Pancreas (tissue), 10 donors: ENCODE measurements at places on chromosomes 11 and 22. TPM values are rescaled to one million over a fixed set of nuclear protein-coding genes. Genes with fewer than 3 reads are reported as not detected.

ARHGAP8 gene
- polyA plus RNA-seq: 59.2 TPM

OR8G1 gene
- not detected for polyA plus RNA-seq

MMP1 gene
- 1.7 TPM for polyA plus RNA-seq

GRCh38 chr22:46038516-46039430 lies 61.8 kb upstream of the WNT7B start:
- no peaks in the 10 kb centered on the region for H3K36me3 ChIP-seq
- H3K27me3 ChIP-seq: no peaks in the 10 kb centered on the region

- no peak overlapping the region for H3K27ac ChIP-seq
- H3K4me3 ChIP-seq: no peak overlapping the region
- no peaks in the 10 kb centered on the region for H3K4me1 ChIP-seq
- H3K27me3 ChIP-seq: no peaks in the 10 kb centered on the region
- no peaks in the 10 kb centered on the region for H3K36me3 ChIP-seq
Observed at GRCh38 chr11:126748100-126748791, 252.3 kb downstream of the KIRREL3 start.

DNA sequence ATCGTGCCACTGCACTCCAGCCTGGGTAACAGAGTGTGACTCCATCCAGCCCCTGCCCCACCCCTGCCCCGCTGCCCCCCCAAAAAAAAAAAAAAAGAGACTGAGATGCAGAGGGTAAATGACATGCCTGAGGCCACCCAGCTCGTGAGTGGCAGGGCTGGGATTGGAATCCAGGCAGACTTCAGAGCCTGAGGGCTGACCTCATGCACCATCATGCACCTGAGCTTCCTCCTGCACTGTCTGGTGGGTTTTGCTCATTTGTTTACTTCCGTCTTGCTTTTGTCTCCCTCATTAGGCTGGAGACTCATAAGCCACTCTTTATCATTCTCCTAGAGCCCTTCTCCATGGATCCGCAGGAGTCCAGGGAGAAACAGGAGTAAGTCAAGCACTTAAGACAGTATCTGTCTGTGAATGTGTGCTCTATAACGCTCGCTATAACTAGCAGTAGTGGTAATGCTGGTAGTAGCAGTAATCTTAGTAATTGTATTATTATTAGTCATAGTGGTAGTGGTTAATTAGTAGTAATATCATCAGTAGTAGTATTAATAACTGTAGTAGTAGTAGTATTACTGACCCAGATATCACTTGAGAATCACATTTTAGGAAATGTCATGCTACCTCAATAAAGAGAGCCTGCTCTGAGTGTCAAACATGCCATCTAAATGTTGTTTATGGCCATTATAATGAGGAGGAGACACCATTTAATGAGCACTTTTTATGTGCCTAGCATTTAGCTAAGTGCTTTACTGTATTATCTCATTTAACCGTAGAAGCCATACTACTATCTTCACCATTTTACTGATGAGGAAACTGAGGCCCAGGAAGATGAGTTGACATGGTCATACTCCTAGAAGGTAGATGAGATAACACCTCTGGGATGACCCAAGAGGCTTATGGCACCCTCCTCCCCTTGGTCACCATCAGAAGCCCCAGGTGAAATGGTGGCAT lies 85.0 kb downstream of the NAT10 start:
- H3K36me3 ChIP-seq: no peaks in the 10 kb centered on the region
- H3K4me1 ChIP-seq: no peaks in the 10 kb centered on the region
- H3K27ac ChIP-seq: no peak overlapping the region
- no peak for DNase-seq
- H3K4me3 ChIP-seq: no peak overlapping the region

GRCh38 chr11:19241260-19242178 lies 774 bp upstream of the E2F8 start:
- no peaks in the 10 kb centered on the region for H3K36me3 ChIP-seq
- no peak for DNase-seq
- H3K27me3 ChIP-seq: no peaks in the 10 kb centered on the region

DNA sequence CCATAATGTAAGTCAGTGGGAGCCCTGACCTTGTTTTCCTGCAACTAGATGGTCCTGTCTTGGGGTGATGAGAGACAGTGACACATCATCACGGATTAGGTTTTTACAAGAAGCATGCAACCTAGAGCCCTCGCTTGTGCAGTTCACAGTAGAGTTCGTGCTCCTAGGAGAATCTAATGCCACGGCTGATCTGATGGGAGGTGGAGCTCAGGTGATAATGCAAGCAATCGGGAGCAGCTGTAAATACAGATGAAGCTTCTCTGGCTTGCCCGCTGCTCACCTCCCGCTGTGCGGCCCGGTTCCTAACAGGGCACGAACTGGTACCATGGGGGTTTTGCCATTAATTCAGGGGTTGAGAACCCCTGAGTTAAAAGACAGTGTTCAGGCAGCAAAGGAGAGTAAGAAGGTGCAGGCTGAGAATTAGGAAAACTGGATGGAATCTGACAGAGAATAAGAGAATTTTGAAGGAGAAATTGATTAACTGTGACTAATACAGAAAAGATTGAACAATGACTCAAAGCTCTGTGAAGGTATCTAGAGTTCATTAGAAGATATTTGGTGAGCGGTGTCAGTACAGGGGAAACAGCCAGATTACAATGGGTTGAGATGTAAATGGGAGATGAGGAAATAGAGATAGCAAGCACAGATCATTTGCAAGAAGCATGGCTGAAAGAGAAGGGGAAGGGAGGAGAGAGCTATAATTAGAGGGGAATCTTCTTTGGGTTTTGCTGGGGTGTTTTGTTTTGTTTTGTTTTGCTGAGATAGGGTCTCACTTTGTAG lies 21.0 kb downstream of the WEE1 start:
- no peak for DNase-seq
- H3K4me3 ChIP-seq: no peak overlapping the region

- no peaks in the 10 kb centered on the region for H3K36me3 ChIP-seq
- DNase-seq: no peak
- no peaks in the 10 kb centered on the region for H3K27me3 ChIP-seq
- no peak overlapping the region for H3K4me3 ChIP-seq
- H3K27ac ChIP-seq: no peak overlapping the region
- no peaks in the 10 kb centered on the region for H3K4me1 ChIP-seq
Observed at GRCh38 chr11:47668665-47669064, 26.3 kb upstream of the MTCH2 start.

DNA sequence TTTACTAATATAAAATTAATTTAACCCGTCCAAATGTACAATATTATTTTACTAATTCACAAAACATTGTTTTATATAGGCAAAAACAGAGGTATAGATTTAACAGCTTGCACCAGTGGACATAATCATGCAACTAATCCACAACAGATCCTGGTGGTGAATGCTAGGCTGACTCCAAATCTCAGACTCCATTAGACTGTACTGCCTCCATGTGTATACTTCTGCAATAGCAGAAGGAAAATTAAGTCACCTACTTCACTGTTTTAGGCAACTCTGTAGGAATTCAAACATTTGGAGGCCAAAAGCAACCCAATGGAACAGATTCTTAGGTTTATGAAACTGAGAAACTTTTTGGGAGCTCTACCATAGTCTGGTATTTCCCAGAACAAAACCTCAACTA lies 30.0 kb upstream of the RAB39A start:
- H3K4me3 ChIP-seq: no peak overlapping the region
- no peak for DNase-seq
- no peaks in the 10 kb centered on the region for H3K4me1 ChIP-seq
- no peaks in the 10 kb centered on the region for H3K27me3 ChIP-seq
- H3K27ac ChIP-seq: no peak overlapping the region
- no peaks in the 10 kb centered on the region for H3K36me3 ChIP-seq

- no peaks in the 10 kb centered on the region for H3K36me3 ChIP-seq
- DNase-seq: no peak
- H3K4me3 ChIP-seq: no peak overlapping the region
- no peak overlapping the region for H3K27ac ChIP-seq
- no peaks in the 10 kb centered on the region for H3K27me3 ChIP-seq
Observed at GRCh38 chr11:10639350-10639749, 54.2 kb downstream of the IRAG1 start.

DNA sequence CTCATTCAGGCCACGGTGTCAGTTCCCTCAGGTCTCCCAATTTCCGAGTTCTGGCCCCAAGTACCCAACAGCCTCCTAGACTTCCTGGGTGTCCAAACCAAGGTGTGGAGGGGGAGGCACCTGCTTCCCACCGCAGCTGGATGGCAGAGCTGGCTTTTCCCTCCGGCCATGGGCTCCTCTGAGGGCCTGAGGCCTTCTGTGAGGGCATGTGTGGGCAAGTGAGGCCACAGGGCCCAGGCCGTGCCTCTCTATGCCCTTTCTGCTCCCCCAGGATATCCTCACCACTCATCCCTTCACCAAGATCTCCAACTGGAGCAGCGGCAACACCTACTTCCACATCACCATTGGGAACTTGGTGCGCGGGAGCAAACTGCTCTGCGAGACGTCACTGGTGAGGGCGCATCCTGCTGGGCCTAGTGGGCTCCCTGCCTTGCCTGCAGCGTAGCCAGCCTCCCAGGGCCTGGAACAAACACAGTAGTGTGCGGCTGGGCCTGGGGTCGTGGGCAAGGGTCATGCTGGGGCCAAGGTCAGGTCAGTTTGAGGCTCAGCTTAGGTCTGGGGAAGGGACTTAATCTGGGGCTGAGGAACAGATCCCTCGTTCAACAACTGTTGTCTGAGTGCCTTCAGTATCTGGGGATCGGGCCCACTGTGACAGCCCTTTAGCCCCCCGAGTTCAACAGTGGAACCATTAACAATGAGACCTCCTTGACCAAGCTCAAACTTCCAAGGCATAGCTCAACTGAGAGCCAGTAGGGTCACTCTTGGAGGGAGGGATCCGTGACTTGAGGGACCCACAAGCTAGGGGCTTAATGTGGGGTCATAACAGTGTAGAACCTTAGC lies 85.8 kb downstream of the MYO7A start:
- no peaks in the 10 kb centered on the region for H3K27me3 ChIP-seq
- no peak for DNase-seq
- H3K27ac ChIP-seq: no peak overlapping the region
- no peaks in the 10 kb centered on the region for H3K4me1 ChIP-seq

DNA sequence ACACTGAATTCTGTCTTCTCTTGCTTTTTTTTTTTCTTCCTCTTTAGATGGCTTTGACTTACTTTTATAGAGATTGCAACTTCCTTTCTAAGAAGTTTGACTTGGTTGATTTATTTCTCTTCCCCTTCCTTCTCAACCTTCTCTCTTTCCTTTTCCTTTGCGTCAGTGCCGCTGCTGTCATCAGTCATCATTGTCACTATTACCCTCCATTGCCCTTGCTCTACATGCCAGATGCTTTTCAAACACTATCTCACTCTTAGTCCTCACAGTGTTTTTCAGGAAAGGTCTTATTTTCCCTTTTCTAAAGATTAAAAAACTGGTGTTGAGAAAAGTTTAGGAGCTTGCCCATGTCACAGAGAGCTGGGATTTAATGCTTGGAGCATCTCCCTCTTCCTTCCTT lies 74.7 kb upstream of the C11orf87 start:
- H3K27ac ChIP-seq: no peak overlapping the region
- no peaks in the 10 kb centered on the region for H3K27me3 ChIP-seq
- DNase-seq: no peak
- H3K4me3 ChIP-seq: no peak overlapping the region

GRCh38 chr11:75615751-75616150 lies 53.1 kb downstream of the MAP6 start:
- H3K4me1 ChIP-seq: no peaks in the 10 kb centered on the region
- H3K4me3 ChIP-seq: no peak overlapping the region
- H3K36me3 ChIP-seq: no peaks in the 10 kb centered on the region
- no peak for DNase-seq
- H3K27me3 ChIP-seq: no peaks in the 10 kb centered on the region
